G401 (cell line): ENCODE measurements at places on chromosomes 7 and 10. TPM values are rescaled to one million over a fixed set of nuclear protein-coding genes. Genes with fewer than 3 reads are reported as not detected.
A peak's percentile ranks its signal among the peaks of the same experiment; 100 is the strongest.

DNA sequence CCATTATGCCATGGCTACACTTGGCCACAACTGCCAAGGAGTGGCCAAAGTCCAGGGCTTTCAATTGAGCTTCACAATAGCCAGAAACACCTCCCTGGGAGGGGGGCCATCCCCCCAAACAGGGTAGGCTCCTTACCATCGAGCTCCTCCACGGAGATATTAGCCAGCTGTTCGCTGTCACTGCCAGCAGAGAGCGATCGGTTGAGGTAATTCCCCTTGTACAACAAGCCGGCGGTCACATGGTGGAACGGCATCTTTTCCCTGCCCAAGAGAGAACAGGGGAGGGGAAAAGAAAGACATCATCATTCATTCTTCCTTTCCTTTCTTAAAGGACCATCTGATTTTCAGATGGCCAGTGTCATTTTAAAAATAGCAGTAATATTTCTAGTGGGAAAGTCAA lies 133.6 kb downstream of the CALN1 start:
- DNase-seq = no peak

DNA sequence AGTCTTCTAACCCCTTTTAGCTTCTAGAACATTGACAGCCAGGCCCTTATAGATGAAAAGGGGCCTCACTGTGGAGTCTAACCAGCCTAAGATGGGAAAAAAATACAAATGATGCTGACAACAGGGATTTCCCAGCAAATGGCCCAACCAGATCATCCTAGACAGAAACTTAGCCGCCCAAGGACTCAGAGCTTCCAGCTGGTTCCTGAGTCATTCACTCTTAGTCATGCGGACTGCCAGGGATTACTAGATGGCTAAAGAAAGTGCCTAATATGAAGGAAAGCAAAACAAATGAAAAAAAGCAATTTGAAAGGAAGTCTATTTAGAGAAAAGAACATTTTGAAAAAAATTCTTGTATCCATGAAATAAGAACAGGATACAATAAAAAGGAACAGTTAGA lies 23.7 kb downstream of the TSPAN14 start:
- DNase-seq = no peak

DNA sequence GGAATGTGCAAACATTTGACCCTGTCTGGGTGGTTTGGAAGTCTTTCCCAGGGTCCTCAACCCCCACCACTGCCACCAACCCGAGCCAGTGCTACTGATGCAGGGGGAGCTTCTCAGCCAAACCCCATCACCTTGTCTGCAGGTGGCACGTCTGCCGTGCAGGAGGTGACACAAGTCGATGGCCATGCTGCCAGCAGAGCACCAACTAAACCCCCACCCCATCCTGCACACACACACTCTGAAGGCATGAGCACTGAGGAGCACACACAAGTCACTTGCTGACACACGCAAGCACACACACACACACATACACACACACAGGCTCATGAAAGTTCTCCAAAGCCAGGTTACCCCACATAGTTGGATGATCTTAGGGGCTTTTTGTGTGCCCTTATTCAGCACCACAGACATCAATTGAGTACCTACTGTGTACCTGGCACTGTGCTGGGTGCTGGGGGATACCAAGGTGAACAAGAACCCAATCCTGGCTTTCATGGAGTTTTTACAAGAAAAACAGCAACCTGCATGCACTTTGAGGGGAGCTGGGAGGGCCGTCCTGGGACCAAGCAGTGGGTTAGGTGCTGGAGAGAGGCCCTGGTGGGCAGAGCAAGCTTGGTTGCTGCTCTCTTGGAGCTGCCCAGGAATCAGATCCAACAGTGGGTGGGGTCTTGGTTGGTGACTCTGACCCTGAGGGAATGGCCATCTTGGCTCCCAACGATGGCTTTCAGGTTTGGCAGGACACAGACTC lies 118.8 kb downstream of the RGS10 start:
- no peak for DNase-seq

GRCh38 chr10:95391581-95392216 lies 100.9 kb upstream of the PDLIM1 start:
- DNase-seq = peak; percentile 63

DNA sequence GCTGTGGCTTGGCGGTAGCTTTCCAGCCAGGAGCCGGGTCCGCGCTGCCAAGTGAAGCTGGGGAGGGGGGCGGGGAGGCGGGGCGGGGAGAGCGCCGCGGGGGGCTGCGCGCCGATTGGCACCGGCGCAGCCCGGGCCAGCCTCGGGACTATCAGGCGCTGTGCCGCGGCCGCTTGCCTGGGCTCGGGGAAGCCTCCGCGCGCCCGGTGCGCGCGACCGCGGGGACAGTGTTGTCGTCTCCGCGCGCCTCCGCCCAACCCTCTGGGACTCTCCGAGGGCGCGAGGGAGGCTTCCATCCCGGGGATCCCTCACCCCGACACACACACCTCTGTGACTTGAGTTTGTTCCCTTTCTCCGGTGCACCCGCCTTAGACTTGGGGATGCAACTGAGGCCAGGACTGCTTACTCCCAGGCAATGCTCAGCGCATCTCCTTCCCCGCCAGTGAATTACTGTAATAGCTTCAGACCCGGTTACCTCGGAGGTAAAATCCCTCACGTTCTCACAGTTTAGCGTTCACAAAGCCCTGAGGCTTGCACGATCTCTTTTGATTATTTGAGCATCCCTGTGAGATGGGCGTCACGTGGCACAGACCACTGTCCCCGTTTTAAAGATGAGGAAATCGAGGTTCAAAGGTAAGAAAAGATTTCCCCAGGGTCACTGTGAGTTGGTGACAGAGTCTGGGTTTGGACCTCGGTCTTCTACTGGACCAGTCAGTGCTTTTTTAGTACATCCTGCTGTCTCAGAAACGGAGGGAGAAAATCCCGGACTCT lies at the start of gene NKX1-2:
NKX1-2 (minus strand) TSS at position 24 of the 771 bp plus-strand sequence. CDS start 92 bp downstream, outside the sequence.
- DNase-seq = peak; percentile 22

- peak; percentile 80 for DNase-seq
These were observed 326.9 kb downstream of the PLXNA4 start for GRCh38 chr7:132249256-132249971.

- DNase-seq = peak; percentile 87
These were observed 804 bp downstream of the C10orf95 start for GRCh38 chr10:102450374-102451104.

GRCh38 chr10:102467971-102468438 lies 16.7 kb upstream of the C10orf95 start:
- no peak for DNase-seq

DNA sequence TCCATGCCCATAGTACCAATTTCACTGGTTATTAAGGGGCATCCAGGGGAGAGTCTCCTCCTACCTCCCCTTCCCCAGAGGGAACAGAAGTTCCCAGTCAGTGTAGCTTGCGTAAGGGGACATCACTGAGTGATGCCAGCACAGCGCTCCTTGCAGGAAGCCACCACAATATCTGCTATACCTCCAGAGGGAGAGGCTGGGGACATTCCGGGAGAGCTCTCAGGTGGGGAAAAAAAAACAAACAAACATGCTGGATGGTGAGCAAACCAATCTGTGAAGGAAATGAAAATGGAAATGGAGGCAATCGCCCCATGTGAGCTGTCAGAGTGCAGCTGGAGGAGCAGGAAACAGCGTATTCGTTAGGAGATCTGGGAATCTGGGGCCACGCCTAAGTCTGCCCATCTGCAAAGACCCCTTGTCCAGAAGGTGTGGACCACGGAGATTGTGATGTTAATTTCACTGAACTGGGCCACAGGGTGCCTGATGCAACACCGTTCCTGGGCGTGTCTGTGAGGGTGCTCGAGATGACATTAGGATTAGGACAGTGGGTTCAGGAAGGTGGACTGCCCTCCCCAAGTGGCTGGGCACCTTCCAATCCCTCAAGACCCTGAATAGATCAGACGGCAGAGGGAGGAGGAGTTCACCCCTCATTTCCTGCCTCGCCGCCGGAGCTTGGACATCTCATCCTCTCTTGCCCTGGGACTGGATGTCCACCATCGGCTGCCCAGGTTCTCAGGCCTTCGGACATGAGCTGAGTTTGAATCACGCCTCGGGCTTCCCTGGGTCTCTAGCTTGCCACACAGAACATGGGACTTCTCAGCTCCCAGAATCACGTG lies 30.5 kb downstream of the GNA12 start:
- no peak for DNase-seq

The FAM25A gene
- total RNA-seq = not detected in 2 replicates

The DDC gene
- not detected in 2 replicates for total RNA-seq

The SLC35B4 gene
- 13.9 and 19.8 TPM in 2 replicates for total RNA-seq

The FMC1 gene
- total RNA-seq = 12.3 and 15.1 TPM in 2 replicates

The KIF5B gene
- total RNA-seq = 36.0 and 64.2 TPM in 2 replicates
